ENCODE measurements at places on chromosomes 6 and 20. TPM values are rescaled to one million over a fixed set of nuclear protein-coding genes. Genes with fewer than 3 reads are reported as not detected.
A peak's percentile ranks its signal among the peaks of the same experiment; 100 is the strongest.

- no peak for DNase-seq
These were observed 198.6 kb downstream of the CDKAL1 start for GRCh38 chr6:20732896-20733295.

- peak; percentile 70 for DNase-seq
These were observed 33.7 kb downstream of the RNF146 start for GRCh38 chr6:127300411-127300810.

- DNase-seq = no peak
These were observed 472.6 kb downstream of the UTRN start for GRCh38 chr6:144757730-144758129.

DNA sequence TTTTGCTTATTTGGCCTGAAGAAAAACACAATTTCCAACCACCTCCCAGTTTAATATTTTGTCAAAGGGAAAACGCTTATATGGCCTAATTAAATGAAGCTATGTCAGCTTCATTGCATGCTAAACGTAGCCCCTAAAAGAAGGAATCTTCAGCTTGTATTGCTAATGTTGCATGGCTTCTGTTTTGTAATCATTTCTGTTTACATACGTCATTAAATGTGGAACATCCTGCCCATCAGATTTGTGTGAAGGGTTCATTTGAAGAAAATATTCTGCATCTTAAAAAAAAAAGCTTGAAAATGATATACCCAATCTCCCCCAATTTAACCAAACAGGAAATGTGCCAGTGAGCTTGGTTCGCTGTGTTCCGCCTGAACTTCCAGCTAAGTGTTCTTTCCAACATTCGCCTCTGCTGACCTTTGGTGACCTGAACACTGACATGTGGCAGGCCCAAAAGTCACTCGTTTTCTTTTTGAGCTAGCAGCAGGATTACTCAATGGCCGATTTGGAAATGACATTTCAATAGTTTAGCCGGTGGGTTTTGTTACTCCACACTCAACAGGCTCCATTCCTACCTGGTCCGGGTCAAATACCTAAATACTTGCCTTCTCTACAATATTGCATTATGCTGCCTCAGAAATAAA, 12.7 kb upstream of the SIRT5 start:
- no peak for DNase-seq

- no peak for DNase-seq
These were observed 1.0 kb downstream of the KHDC3L start for GRCh38 chr6:73363537-73363875.

Gene EMILIN3
- 0.06 TPM for polyA plus RNA-seq

DNA sequence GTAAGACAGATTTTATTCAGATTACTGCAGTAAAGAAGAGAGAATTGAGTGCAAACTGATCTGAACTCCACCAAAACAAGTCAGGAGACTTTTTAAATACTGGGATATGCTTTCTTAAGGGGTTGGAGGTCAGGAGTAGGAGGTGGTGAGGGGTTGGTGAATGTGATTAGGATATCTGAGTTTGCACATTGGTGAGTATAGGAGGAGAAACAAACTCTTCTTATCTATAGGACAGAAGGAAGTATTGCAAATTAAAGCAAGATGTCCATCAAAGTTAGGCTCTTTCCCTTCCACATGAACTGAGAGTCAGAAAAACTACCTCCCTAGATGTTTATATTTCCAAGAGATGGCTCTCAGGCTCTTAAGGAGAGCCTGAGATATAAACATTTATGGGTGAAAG, 114.6 kb upstream of the HTR1E start:
- no peak for DNase-seq

Gene MUC22
- polyA plus RNA-seq = not detected

DNA sequence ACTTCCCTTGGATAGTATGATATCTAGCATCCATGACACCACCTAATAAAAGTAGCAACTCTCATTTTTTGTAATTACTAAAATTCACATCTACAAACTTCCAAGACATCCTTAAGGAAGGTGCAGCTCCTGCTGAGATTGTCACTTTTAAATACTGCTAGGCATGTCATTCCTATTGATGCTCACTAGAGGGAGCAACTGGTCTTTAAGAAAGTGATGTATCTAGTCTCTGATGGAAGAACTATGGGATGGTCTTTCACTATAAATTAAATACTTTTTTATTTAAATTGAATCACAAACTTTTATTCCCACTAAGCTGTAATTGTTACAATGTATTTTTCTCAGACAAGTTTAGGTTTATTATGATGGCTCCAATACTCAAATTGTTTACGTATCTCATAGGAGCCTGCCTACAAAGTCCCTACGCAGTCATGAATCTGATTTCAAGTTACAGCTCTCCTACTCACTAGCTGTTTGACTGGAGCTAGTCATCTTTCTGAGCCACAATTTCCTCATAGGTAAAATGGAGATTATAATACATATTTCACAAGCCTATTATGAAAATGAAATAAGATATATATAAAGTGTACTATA, 8.1 kb upstream of the TSPYL1 start:
- peak; percentile 79 for DNase-seq

DNA sequence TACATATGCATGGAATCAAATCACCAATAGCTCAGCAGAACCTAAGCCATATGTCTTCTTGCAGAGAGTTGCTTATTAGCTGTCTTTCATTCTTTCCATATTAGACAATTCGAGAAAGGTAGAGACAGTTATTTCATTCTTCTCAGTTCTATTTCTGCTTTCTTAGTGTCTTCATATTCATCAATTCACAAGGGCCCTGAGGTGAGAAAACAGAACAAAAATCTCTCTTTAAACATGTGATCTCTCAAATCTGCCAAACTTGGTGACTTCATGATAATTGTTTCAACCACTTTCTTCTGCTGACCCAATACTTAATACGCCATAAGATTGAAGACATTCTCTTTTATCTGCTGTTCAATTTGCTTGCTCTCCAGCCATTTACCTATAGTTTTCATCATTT, 229.7 kb upstream of the MARCKS start:
- no peak for DNase-seq

DNA sequence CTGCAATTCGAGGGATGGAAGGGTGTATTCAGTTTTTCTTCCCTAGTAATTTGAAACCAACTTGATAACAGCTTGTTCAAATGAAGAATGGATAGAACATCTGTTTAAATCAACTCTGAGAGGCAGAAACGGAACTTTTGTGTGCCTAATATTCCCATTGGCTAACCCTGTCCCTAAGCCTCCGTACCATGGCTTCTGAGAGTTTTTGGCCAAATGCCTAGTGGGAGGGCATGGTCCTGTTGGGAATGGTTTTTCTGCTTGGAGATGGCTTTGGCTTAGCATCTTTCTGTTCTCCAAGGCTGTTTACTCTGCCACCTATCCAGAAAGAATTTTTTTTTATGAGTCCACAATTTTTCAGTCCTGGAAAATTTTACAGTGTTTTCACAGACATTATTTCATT, 126.7 kb upstream of the MLIP start:
- DNase-seq = no peak

GRCh38 chr6:168189200-168190013, 110.4 kb upstream of the FRMD1 start:
- DNase-seq = no peak

GRCh38 chr6:293193-294174, 1.2 kb downstream of the DUSP22 start:
- DNase-seq = peak; percentile 23

Gene SLC17A1
- not detected for polyA plus RNA-seq

DNA sequence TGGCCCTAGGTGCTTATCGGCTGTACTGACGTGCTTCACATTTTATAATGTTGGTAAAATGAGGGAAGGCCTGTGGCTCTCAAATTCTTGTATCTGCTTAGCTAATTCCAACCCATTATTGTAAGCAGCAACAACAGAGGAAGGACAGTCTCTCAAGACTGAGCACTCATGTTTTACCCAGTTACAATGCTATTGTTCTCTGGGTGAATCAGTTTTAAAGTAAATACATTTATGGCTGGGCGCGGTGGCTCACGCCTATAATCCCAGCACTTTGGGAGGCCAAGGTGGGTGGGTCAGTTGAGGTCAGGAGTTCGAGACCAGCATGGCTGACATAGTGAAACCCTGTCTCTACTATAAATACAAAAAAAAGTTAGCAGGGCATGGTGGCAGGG, 194.6 kb downstream of the PRKN start:
- no peak for DNase-seq

GRCh38 chr6:144012534-144012933, 4.5 kb upstream of the PLAGL1 start:
- peak; percentile 51 for DNase-seq

- peak; percentile 29 for DNase-seq
These were observed 254.2 kb downstream of the C6orf118 start for GRCh38 chr6:165055231-165055630.

Gene STMND1
- 0.06 TPM for polyA plus RNA-seq

Gene FANCE
- 3.2 TPM for polyA plus RNA-seq

Gene RTEL1
- 4.7 TPM for polyA plus RNA-seq

Gene WFDC13
- not detected for polyA plus RNA-seq

DNA sequence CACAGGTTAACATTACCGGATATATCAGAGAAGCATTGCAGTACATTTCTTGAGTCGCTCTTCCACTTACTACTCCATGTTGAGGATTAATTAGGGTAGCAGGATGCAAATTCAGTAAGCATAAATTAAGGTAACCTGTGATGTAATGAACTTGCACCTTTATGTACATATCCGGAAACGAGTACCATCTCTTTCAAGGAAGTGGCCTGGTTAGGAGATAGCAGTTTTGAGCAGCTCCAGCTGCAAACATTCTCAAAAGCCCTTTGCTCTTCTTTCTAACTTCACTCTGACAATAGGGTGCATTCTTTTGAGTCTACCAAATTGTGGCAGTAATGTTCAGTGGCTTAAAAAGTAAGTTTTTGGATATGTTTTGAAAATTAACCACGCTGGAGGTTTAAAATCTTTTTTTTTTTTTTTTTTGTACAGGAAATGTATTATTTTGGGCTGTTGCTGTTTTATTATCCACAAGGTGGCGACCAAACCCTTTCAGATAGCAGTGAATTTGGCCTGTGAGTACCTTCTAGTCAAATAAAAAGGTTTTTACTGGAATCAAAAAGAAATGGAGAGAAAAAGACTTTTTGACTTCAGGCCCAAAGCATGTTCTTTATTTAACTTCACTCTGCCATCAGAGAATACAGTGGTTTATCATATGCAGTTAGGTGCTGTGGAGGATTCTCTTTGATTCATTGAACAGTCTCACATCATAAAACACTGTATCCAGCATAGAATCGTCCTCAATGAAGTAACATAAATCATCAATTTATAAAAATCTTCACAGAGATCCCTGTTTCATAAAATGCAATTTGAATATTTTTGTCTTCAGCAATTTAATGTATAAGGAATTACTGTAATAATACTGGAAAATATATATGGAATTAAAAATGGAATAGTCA, 8.9 kb downstream of the FAM217B start:
- peak; percentile 74 for DNase-seq

Data from fibroblast of lung (primary cell).